CD4-positive, alpha-beta T cell treated with Interleukin-1 beta for 1 hour (primary cell): ENCODE measurements at places on chromosomes 3 and 15.

DNA sequence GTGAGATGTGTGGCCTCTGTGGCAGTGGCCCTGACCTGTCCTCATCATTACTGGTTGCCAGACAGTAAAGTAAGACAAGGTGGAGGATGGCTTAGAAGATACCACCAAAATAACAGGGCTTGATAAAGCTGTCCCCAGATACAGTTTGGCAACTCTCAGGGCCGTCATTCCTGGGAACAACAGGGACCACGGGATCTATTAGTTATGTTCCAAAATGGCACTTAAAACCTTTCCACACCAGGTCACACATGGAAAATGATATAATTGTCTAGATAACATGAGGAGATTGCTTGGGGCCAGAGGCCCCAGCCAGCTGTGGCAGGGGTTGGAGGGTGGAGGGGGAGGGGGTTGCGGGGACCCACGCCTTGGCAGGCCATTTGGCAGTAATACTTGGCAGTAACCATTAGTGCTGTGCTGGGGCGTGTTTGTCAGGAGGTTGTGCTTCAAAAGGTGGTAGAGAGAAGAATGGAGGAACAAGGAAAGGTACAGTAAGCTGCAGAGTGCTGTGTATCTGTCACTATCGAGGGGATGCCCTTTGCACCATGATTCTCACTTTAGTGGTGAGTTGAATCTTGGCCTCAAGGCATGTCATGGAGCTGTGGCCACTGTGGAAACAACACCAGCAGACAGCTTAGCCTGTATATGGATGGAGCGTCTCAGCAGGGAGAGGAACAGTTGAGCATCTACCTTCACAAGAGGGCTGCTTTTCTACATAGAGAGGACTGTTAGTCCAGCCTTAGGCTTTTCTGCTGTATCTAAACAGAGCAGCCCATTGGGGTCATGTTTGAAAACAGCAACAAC lies 14.0 kb downstream of the PLCL2 start:
- no peak for DNase-seq

GRCh38 chr3:65439641-65440284 lies 599.0 kb downstream of the MAGI1 start:
- no peak for DNase-seq

GRCh38 chr3:31361371-31362273 lies 171.1 kb upstream of the STT3B start:
- no peak for DNase-seq

DNA sequence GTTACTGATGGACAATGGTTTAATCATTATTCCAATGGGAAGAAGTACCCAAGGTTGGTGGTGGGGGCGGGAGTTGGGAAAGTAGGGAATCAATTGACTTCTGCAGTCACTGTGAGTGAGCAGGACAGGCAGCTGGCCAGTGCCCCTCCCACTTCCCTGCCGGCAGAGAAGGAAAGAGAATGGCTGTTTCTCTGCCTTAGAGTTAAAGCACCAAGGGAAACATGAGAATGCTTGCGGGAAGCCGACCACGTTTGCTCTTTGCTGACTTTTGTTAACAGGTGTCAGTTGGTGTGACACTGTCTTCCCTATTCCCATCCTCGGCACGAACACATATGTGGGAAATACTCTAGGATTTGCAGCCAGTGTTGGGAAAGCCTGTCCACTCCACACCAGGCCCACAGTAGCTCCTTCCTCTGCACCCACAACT lies 33.5 kb upstream of the MFSD1 start:
- no peak for DNase-seq

DNA sequence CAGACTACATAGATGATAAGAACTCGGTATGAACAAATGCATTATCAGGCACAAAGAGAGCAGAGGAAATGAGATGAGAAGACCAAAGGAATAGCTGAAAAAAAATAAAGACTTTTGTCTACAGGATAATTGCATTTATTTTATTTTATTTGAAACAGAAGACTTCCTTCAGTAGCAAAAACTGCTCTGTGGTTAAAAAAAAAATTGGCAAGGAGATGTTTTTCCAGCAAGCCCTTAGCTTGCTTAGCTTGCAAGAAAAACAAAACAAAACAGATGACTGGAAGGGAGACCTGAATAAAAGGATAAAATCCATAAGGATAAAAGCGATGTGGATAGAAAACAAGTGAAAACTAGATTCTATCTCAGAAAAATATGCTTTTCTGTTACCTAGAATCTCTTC lies 9.1 kb upstream of the PPM1L start:
- no peak for DNase-seq

GRCh38 chr15:78108300-78109084 lies 16.1 kb downstream of the SH2D7 start:
- peak; percentile 87 for DNase-seq

- DNase-seq, result peak; percentile 49
Observed at GRCh38 chr3:194134231-194134756, 1.7 kb upstream of the HES1 start.

DNA sequence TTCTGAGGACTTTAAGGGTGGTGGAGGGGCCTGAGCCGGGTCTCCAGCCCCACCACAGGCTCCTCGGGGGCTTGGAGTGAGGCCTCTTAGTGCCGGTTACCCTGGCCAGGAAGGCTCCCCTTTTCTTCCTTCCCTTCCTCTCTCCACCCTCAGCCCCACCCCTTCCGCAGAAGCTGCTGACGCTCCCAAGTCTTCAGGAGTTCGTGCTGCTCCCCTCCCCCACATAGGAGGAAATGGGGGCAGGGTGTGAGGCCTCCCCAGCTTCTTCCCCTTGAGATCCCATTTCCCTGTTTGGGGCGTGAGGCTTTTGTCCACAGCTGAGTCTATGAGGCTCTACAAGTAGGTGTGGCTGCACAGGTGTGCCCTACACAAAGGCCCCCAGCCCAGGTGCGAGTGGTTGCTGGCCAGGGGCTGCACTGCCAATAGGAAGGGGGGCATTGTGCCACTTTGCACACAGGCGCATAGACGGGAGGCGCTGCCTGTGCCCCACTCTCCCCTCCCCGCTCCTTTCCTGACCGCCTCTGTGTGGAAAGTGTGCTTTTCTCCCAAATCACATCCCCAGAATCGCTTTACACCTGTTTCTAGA lies 915 bp upstream of the CALML4 start:
- DNase-seq, result no peak

DNA sequence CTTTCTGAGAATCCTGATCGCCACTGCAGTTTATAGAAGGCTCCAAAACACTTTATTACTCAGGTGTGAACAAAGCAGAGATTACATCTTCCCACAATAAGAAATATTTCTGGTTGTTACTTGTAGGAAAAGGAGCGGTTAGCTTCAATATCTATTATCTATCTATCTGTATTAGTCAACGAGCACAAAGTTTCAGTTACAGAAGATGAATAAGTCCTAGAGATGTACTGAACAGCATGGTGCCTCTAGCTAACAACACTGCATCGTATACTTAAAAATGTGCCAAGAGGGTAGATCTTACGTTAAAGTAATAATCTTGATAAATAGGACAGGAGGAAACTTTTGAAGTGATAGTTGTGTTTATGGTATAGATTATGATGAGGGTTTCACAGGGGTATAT lies 10.9 kb upstream of the CCR3 start:
- no peak for DNase-seq
